ENCODE measurements at places on chromosomes 5 and 9.

GRCh38 chr5:136042665-136043121, 13.9 kb downstream of the TGFBI start:
- DNase-seq = no peak

DNA sequence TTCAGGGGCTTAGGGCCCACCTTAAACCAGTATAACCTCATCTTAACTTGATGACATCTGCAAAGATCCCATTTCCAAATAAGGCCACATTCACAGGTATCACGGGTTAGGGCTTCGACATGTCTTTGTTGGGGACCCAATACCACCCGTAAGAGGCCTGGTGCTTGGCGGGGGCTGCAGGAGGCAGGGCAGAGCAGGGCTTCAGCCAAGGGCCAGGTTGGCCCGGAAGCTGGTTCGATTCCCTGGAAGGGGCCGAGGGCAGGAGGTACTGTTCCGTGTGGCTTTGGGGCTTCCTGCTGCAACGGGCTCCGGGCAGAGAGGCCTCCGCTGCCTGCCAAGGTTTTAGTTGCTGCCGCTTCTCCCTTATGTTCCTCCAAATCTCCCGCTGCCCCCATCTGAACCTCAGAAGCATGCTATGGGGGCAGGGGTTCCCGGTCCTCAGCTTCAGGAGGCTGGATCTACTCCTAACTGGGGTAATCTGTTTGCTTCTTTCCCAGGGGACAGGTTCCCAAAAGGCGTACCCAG, 29.8 kb downstream of the MED10 start:
- DNase-seq = no peak

DNA sequence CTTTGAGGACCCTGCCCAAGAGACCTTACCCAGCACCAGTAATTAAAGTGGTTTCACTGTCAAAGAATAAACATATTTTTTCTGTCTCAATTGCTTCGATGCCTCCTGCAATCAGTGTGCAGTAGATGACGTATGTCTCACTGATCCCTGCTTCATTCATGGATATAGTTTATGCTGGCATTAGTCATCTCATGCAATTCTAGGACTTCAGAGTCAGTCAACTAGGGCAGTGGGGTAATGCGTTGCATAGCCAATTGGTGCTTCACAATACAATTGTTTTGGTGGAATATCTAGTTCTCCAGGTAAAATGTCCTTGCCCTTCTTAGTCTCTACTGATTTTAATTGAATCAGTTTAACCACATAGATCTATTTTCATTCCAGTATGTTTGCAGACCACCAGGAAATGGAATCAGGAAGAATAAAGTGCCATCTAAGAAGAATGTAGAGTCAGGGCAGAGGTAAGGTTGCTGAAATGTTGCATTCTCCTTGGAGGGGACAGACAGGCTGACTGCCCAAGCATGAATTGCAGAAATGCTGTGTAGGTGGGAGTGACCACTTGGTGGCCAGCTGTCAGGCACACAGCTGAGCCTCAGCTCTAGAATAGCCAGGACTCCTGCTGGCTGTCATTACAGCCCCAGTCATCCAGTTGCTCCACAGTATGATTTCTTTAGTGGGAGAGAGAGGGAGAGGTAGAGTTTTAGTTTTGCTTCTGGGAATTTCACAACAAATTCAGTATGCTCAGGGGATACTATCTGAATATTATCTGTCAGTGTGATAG, 73.5 kb upstream of the MEGF10 start:
- DNase-seq = no peak

DNA sequence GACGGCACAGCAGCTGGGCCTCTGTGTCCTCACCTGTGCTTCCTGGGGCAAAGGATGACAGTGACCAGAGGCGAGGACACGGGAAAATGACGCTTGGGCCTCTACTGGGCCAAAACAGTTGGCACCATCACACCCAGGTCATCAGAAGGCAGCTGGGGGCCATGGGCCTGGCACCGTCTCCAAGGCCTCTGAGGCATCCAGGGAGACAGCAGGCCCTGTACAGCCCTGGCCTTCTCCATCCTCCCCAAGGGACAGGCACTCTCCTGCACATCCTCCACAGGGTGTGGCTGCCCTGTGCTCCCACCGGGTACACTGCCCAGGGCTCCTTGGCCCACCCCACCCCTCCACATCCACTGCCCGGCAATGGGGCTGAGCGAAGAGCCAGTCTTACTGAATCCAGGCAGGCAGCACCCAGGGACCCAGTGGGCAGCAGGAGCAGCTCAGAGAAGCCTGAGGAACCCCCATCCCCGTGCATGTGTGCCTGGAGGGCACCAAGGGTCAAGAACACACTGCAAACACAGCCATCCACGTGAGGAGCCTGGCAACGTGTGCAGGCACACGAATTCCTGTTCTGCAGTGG, 4.0 kb downstream of the LPCAT1 start:
- DNase-seq = no peak

DNA sequence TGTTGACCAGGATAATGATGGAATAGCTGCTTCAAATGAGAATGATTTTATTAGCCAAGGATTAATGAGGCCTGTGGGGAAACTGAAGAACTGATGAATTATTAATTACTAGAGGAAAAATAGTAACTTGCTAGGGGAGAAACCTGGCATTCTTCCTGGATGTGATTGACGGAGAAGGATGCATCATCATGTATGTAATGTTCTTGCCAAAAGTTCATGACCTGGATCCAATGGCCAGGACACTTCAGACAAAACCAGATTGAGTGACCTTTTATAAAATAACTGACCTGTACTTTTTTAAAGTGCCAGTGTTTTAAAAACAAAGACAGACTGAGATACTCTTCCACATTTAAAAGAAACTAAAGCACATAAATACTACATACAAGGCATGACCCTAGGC, 23.7 kb downstream of the KIAA1191 start:
- DNase-seq = no peak

DNA sequence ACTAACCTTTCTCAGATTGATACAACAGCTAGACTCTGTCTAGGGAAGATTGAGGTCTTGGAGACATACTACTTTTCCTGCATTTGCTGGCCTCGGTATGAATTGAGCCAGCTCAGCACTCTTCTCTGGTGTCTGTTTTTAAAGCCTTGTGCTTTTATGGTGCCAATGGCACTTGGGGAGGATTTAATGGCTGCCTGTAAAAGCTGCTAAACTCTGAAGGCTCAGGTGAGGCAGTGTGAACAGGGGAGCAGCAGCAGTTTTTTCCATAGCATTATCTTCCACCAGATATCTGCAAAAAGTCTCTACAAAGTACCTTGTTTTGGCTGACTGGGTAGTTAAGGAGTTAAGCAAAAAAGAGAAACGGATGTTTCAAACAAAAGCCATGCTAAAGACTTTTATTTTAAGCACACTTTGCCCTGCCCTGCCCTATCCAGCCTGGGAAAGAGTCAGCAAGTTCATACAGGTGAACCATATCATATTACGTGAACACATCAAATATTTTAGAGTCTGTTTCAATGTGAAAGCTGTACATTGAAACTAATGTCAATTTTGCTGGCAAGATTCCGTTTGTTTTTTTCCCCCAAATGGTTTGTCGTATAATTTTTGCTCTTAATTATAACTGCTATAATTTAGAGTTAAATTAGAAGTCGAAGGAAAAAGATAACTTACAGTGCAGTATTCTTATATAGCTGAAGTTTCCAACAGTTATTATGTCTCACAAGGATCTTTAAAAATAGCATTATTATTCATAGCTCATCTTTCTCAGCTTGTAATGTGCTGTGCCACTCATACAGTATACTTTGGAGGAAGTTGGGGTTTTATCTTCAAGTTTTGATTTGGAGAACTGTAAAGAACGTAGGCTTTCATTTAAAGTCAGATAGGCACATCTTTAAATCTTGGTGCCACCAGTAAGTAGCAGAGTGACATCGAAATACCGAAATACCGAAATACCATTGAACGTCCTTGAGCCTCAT, 424.1 kb upstream of the CD180 start:
- peak; percentile 46 for DNase-seq

GRCh38 chr9:33698267-33698666, 97.1 kb upstream of the PRSS3 start:
- no peak for DNase-seq

DNA sequence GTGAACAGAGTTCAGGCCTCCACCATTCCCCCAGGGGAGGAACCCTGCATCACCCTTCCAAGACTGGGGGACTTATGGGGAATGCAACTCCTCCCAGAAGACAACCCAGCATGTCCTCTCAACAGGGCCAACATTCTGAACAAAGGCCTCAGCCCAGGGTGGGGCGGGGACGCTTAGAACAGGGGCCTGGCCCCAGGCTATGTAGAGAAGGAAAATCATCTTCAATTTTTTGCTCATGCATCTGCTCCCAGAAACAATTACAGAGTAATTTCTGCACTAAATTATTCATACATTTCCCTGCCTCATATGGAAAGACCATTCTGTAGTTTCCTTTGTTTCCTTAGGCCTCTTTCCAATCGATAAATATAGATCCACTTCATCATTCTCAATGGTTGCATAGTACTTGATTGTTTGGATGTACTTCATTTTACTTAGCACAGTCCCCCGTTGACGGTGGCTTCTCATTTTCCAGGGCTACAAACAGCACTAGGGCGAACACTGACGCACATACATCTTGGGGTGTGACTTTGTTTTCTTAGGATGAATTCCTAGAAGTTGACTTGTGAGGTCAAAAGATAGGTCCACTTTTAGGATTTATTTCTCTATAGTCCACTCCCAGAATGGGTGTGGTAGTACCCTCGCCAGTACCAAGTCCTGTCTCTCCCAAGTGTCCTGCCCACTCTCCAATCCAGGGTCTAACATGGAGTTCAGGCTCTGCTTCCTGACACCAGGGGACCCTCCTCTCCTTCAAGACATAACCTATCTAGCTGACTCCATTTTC, 27.2 kb upstream of the SMU1 start:
- no peak for DNase-seq

DNA sequence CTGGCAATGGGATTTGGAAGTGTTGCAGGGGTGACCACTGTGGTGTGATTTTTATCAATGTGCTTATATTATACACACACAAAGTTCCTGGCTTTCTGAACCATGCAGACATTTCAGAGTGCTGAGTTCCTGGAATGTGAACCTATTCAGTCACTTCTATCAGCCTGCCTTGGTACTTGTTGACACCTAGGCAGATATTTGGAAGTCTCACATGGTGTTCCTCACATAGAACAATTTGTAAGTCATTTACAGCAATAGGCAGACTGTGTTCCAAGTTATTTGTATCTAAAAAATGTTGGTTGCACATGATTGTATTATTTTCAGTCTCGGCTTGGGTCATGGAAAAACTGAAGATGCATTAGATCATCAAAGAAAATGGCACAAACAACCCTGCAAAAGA, 182.2 kb downstream of the SREK1 start:
- no peak for DNase-seq

GRCh38 chr9:129336130-129336528, 158.1 kb upstream of the IER5L start:
- DNase-seq = no peak

- no peak for DNase-seq
Observed at GRCh38 chr9:127561491-127562278, 50.4 kb upstream of the STXBP1 start.

DNA sequence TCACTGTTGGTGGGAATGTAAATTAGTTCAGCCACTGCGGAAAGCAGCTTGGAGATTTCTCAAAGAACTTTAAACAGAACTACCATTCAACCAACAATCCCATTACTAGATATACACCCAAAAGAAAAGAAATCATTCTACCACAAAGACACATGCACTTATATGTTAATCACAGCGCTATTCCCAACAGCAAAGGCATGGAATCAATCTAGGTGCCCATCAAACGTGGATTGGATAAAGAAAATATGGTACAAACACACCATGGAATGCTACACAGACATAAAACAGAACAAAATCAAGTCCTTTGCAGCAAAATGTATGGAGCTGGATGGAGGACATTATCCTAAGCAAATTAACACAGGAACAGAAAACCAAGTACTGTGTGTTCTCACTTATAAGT, 42.1 kb downstream of the PRUNE2 start:
- no peak for DNase-seq

DNA sequence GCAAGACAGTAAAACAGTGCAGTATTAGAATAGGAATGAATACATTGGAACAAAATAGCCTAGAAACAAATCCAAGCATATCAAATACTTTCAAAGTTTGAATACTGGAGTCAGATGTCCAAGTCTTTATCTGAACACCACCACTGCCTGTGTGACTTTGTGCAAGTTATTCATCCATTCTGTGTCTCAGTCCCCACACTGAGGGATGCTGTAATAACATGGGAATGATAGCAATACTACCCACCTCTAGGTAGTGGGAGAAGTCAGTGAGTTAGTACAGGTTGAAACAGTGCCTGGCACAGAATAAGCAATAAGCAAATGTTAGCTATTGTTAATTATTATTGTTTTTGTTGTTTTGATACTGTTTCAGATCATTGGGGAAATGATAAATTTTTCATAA, 130.9 kb downstream of the SUSD1 start:
- no peak for DNase-seq

- DNase-seq = peak; percentile 23
Observed at GRCh38 chr5:113612060-113612496, 98.6 kb downstream of the YTHDC2 start.

DNA sequence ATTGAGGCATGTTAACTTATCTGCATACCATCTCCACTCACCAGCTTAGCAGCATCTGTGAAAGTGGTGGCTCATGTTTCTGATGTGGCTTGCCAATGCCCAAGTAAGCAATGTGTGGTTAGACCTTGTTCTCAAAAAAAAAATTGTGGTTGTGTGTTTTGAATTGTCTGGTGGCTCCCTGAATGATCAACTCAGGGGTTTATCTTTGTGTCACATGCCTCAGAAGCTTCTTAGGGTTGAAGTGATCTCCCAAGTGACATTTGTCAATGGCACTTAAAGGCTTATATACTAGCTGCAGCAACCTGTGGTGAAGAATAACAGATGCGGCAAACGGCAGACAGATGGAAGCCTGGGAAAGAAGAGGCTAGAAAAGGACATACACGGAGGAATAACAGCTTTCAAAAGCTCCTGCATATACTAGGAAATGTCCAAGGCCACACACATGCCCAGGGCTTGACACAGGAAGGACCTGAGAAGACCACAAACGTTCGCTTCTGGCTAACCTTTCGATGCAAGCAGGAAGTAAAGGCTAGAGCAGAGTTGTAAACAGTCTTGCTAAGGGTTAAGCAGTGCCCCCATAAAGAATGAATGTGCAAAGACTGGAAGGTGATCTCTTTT, 42.2 kb upstream of the FSD1L start:
- DNase-seq = no peak

GRCh38 chr9:108351571-108351970, 504.2 kb downstream of the ACTL7B start:
- DNase-seq = no peak

GRCh38 chr5:137344723-137345322, 154.3 kb downstream of the SPOCK1 start:
- peak; percentile 56 for DNase-seq

DNA sequence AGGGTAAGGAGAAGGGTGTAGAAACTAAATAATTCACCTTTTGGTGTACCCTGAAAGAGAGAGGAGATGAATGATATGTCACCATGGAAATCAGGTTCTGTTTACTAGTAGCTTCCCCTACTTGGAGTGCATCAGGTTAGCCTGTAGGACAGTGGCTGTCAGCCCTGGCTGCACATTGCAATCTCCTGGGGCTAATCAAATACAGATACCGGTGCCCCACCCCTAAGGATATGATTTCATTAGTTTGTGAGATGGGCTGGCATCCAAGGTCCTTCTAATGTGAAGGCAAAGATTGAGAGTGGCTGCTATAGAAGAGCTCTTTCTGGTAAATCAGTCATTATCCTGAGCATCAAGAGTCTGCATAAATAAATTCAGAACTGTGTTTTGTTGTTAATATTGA, 47.2 kb downstream of the INSYN2B start:
- DNase-seq = no peak

Data from NCI-H748 treated with DMSO at 0.1 percent for 48 hours (cell line).